ENCODE measurements at places on chromosomes 2 and 18.

DNA sequence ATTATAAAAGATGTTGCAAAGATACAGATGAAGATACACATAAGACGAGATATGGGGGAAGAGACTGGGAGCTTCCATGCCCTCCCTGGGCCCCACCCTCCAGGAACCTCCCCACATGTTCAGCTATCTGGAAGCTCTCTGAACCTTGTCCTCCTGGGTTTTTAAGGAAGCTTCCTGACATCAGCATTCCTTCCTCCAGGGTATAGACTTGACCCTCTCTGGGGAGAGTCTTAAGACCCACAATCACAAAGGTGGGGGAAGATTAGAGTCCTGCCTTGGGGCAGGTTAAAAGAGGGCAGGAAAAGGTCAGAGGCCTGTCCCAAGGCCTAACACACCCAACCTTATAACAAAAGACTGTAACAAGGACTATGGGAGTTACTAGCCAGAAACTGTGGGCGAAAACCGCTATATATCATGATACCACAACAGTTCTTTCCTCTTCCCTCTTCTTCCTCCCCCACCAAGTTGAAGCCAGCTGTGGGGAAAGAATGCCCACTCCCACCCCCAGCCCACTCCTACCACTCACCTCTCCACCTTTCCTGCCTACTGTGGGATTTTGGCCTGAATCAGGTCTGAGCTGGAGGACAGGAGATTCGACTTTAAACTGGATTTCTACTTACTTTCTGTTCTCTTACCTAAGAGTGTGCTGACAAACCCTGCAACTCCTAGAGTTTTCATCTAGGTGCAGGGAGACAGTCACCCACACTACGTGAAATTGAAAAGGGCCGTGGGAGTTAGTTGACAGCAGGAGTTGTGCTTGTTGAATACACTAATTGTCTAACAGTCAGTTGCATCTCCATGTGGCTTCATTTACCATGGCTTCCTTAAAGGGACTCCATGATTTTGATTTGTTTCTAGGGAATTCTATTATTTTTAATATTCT, 105.0 kb downstream of the LAMA3 start:
- no peak for DNase-seq

- no peak for DNase-seq
These were observed 4.5 kb upstream of the SIX3 start for GRCh38 chr2:44936715-44937687.

DNA sequence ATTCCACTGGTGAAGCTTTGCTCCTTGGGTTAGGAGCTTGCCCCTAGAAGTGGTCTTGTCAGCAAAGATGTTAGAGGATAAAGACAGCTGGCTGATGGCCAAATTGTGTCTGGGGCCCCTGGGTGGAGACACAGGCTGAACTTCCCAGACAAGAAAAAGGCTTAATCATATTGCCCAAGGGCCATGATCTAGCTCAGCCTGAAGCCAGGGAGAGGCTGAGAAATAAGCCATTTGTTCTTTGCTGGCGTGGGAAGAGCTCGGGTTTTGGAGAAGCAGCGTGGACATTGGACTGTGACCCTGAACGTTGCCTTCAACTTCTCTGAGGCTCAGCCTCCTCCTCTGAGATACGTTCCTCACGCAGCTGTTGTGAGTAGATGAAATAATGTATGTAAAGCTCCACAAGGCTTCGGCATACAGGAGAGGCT, 153.0 kb downstream of the ZFP36L2 start:
- no peak for DNase-seq

DNA sequence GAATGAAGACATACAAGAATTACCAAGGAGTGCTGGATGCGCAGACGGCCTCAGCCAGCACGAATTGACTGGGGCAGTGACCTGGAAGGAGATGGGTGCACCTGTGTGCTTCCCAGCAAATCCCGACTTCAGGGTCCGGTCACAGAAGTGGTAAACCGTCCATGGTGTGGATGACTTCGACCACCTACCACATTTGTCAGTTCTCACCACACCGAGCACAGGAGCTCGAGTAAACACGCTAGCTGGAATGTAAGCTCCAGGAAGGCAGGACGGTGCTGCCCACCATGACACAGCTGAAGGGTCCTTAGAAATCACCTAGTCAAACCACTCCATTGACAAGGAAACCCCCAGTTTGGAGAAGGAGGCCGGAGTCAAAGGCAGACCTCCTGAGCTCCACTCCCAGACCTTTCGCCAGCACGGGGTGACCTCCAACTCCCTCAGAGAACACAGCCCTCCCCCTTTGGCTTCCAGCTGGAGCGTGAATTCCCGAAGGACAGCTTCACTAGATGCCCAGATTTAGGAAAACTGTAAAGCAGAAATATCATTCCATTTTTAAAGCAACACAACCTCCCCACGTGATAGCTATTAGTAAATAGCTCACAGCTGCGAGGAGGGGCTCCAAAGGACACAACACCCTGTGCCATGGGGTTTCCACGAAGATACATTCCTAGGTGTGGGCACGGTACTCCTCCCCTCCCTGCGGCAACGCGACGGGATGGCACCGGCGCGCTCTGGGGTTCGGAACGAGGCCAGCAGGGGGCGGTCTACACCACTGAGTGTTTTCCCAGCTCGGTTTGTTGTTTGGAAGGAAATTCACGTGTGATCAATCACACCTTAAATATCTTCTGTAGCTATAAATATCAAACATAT, 34.1 kb upstream of the GNAL start:
- no peak for DNase-seq

DNA sequence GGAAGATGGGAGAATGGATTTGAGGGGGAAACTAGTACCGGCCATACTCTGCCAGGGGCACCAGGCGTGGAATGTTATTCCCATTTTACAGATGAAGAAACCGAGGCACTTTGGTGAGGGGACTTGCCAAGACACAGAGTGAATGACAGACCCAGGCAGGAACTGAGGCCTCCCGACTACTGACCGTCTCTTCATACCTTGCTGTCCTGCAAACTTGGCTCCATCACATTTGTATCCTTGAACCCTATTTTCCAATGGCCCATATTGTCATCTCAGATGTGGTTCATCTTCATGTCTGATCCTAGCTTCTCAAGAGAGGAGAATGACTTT, 6.2 kb upstream of the TFCP2L1 start:
- DNase-seq, result no peak

DNA sequence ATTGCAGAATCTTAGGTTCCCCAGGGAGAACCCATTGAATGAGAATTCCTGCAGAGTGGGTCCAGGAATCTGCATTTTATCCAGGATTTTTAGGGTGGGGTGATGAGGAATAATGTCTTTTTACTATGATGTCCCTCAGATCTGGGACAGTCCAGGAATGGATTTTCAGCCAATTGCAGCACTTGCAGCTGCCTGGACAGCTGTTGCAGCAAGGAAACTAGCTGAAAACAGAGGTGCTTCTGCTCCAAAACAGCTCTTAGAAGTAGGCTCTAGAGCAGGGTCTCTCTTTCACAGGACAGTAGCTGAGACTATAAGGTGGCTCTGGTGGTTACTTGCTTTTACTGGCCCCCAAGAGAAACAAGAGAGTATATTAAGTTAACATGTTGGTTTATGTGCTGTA, 9.1 kb downstream of the GLI2 start:
- no peak for DNase-seq

DNA sequence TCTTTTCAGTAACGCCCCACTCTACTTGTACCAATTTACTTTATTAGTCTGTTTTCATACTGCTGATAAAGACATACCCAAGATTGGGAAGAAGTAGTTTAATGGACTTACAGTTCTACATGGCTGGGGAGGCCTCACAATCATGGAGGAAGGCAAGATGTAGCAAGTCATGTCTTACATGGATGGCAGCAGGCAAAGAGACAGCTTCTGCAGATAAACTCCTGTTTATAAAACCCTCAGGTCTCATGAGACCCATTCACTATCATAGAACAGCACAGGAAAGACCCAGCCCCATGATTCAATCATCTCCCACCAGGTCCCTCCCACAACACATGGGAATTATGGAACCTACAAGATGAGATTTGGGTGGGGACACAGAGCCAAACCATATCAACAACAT, 38.8 kb upstream of the OSBPL6 start:
- no peak for DNase-seq

- no peak for DNase-seq
These were observed 73.5 kb downstream of the GALNT3 start for GRCh38 chr2:165720511-165720910.

DNA sequence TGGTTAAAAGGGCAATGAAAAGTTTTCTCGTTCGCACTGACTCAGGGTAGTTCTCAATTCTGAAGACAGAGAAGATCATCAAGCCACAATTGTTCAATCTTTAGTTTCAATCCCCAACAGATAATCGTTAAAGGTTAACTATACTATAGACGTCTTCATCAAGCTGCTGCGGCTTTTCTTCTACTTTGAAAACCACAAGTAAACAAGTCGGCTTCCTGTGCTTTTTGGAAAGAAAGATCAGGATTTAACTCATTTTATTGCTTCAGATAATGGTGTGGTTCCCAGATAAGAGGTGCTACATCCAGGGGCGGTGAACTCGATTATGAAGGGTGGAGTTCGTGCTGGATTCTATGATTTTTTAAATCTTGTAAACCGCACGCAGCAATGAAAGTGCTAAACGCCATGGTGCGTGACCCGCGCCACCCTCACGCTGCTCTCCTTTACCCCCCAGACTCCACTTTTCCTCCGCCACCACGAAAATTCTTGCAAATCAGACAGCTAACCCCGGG, 545 bp upstream of the CDCA7 start:
- DNase-seq, result no peak

- DNase-seq, result no peak
These were observed 21.9 kb downstream of the RTP5 start for GRCh38 chr2:241891315-241891987.

DNA sequence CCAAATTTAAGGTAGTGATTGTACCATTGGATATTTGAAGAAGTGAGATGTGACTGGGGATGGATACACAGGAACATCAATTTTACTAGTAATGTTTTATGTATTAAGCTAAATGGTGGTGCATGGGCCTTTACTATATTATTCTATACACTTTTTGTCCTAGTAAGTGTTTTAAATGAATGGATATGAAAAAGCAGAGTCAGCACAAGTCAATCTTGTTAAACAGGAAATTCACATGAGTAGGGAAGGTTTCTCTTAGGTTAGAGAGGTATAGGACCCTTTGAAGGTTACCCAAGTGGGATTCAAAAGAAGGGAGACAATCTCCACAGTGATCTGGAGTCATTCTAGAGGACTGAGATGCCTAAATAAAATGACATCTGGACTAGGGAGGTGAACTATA, 71.8 kb upstream of the NCKAP5 start:
- DNase-seq, result no peak

GRCh38 chr18:46013484-46014189, 46.5 kb upstream of the EPG5 start:
- DNase-seq, result no peak

- DNase-seq, result no peak
These were observed 19.8 kb downstream of the CCDC68 start for GRCh38 chr18:54939361-54939917.

DNA sequence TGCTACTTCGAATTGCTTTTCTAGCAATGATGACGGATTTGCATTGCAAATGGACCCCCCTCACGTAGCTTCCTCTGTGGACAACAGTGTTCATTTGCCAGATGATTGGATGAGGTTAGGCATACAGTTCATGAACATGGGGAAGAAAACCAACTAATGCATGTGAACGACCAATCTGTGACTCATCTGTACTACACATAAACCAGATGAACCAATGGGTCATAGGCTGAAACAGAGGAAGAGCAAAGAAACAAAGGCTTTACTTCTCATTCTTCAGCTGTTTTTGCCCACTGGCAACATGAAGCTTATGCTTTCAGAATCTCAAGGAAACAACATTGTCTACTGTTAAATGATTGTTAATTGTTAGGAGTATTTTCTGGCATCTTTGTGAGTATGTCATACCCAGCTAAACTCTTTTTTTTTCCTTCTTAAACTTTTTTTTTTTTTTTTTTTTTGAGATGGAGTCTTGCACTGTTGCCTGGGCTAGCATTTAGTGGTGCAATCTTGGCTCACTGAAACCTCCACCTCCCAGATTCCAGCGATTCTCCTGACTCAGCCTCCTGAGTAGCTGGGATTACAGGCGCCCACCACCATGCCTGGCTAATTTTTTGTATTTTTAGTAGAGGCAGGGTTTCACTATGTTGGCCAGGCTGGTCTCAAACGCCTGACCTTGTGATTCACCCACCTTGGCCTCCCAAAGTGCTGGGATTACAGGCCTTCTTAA, 35.5 kb downstream of the EFEMP1 start:
- no peak for DNase-seq

DNA sequence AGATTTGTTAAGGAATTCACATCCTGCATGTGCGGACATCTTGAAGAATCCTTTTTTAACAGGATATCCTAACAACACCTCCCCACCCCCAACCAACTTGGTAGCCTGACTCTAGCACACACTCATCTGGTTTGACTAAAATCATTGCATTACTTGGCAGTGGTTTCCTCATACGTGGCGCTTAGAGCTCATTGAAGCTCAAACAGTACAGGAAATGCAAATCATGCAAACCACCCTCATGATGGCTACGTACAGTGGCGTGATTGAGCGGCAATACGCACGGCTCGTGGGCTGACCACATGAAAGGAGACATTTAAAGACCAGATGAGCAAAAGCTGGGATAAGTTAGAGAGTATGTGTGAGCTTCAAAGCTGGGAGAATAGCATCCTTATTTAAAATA, 336.2 kb downstream of the ZEB2 start:
- DNase-seq, result no peak

DNA sequence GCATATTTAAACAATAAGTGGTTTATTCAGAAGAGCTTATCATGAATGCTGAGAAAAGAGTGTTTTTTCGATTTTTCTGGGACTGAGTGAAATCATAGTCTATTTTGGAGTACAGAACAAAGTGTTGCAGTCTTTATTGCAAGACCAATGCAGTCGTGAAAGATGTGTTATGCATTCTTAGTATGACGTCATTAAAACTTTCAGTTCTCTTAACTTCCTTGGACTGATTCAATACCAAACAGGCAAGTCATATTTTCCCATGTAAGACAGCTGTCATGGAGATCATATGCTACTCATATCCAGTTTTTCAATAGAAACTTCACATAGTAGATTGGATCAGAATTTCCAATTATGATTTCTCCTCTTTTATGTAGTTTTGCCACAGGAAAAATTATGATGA, 92.6 kb downstream of the RIT2 start:
- DNase-seq, result no peak

GRCh38 chr2:140064243-140064642, 1284.1 kb upstream of the NXPH2 start:
- no peak for DNase-seq

DNA sequence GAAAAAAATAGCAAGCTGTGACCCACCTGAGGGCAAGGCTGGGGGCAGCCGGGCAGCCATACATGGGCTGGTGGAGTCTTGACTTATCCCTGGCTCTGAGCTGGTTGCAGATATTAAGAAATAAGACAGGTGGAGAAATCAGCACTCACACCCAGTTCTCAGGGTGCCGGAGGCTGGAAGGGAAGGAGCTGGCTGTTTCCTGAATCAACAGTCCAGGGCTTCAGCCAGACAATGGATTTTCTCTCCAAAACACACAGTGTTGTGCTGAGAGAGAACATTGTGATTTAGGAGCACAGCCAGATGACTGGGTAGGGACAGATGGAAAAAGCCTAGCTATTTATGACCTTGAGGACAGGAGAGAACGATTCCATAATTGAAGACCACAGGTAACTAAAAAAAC, 208.8 kb downstream of the LDLRAD4 start:
- no peak for DNase-seq
